ENCODE measurements at places on chromosomes 13 and 19.

- H3K4me3 ChIP-seq: no peak overlapping the region
- no peak overlapping the region for H3K27ac ChIP-seq
- H3K4me1 ChIP-seq: no peaks in the 10 kb centered on the region
- no peaks in the 10 kb centered on the region for H3K36me3 ChIP-seq
Observed at GRCh38 chr13:91904005-91904404, 505.6 kb downstream of the GPC5 start.

DNA sequence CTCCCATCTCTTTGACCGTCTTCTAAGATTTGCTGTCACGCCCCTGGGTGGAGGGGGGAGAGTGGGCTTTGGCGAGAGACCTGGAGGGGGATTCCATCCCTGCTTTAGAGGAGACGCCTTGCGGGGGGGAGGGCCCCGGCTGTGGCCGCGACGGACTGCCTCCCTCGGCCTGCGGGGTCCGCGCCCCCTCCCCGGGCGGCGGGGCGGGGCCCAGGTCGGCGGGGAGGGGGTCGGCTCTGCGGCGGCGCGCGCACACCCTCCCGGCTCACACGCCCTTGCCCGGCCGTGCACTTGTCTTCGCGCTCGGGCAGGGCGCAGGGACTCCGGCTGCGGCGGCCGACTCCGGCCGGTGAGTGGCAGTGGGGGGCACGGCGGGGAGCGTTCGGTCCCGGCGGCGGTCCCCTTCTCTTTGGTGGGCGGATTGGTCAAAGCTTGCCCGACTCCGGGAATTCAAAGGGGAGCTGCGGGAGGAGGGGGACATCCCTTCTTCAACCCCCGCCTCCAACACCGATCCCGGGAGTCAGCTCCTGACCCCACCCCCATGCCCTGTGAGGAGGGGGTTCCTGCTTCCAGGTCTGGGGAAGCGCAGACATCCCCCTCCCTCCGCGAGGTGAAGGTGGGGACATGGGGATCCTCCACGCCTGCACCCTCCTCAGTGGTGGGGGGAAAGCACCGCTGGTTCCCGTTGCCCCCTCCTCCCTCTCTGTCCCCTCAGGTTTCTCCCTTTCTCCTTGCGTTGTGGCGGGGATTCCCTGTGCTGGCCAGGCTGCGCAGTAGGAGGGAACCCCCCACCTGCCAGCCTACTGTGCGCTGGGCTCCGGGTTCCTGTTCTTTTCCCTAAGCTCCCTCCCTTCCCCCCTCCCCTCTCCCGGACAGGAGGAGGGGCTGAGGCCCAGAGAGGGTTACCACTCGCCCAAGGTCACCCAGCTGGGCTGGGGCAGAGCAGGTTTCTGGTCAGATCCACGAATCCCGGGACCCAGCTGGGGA lies 14.6 kb upstream of the KCNN1 start:
- H3K27ac ChIP-seq: no peak overlapping the region
- no peak overlapping the region for H3K4me3 ChIP-seq
- peaks cover 58% of the 10 kb centered on the region for H3K4me1 ChIP-seq
- no peaks in the 10 kb centered on the region for H3K36me3 ChIP-seq
- no peak for DNase-seq

DNA sequence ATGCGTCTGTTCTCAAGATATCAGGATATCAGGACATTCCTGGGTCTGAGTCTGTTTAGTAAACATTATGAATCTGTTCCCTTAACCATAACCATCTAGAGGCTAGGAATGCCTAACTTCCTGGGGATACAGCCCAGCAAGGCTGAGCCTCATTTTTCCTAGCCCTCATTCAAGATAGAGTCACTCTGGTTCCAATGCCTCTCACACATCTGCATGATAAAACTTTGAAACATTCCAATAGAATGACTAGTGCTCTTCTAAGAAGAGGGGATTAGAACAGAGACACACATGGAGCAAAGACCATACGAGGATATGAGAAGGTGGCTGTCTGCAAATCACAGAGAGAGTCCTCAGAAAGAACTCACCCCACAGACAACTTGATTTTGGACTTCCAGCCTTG lies 20.6 kb upstream of the CABP5 start:
- H3K4me3 ChIP-seq: no peak overlapping the region
- no peak for DNase-seq
- H3K36me3 ChIP-seq: no peaks in the 10 kb centered on the region
- no peak overlapping the region for H3K27ac ChIP-seq

- peak overlapping the region; percentile 57 for H3K4me3 ChIP-seq
- no peaks in the 10 kb centered on the region for H3K36me3 ChIP-seq
- DNase-seq: no peak
- no peak overlapping the region for H3K27ac ChIP-seq
- no peaks in the 10 kb centered on the region for H3K27me3 ChIP-seq
Observed at GRCh38 chr19:21586311-21587116, 81.1 kb downstream of the ZNF429 start.

DNA sequence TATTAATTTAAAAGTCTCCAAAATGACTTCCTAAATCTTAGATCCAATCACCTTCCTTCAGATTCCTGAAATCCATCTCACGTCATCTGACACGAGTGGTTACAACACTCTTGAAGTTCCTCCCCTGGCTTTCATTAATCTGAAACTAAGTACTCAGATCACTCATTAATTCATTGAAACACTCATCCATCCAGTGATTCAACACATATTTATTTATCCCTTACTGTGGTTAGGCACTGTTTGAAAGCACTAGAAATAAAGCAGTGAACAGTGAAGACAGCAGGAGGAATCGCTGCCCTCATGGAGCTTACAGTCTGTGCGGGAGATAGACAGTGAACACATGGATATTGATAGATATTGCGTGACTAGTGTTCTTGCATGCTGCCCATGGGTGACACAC lies 472.4 kb downstream of the DCT start:
- H3K4me1 ChIP-seq: no peaks in the 10 kb centered on the region
- H3K27me3 ChIP-seq: no peaks in the 10 kb centered on the region
- no peak overlapping the region for H3K27ac ChIP-seq

- H3K4me3 ChIP-seq: no peak overlapping the region
- DNase-seq: no peak
- no peaks in the 10 kb centered on the region for H3K27me3 ChIP-seq
- H3K27ac ChIP-seq: no peak overlapping the region
Observed at GRCh38 chr13:59458908-59459579, 704.7 kb downstream of the DIAPH3 start.

DNA sequence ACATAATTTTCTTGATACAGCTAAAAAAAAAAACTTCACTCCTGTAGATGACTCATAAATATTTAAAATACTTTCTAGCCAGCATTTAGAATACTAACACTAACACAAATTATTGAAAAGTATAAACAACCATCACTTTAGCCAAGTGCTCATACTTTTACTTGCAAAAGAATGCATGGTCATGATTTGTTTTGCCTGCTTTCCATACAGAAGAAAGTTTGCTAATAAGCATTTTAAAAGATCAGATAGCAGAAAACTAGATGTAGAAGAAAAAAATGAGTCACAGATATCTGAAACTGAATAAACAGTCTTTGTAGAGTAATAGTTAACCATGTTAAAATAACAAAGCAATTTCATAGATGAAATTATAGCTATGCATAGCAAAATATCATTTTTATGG lies 2280.4 kb upstream of the PCDH20 start:
- no peaks in the 10 kb centered on the region for H3K27me3 ChIP-seq
- H3K36me3 ChIP-seq: no peaks in the 10 kb centered on the region
- H3K4me3 ChIP-seq: no peak overlapping the region
- no peak for DNase-seq
- H3K4me1 ChIP-seq: no peaks in the 10 kb centered on the region

- no peaks in the 10 kb centered on the region for H3K4me1 ChIP-seq
- H3K27ac ChIP-seq: no peak overlapping the region
- H3K36me3 ChIP-seq: no peaks in the 10 kb centered on the region
- no peaks in the 10 kb centered on the region for H3K27me3 ChIP-seq
- H3K4me3 ChIP-seq: no peak overlapping the region
Observed at GRCh38 chr13:102028206-102028605, 373.6 kb downstream of the FGF14 start.

DNA sequence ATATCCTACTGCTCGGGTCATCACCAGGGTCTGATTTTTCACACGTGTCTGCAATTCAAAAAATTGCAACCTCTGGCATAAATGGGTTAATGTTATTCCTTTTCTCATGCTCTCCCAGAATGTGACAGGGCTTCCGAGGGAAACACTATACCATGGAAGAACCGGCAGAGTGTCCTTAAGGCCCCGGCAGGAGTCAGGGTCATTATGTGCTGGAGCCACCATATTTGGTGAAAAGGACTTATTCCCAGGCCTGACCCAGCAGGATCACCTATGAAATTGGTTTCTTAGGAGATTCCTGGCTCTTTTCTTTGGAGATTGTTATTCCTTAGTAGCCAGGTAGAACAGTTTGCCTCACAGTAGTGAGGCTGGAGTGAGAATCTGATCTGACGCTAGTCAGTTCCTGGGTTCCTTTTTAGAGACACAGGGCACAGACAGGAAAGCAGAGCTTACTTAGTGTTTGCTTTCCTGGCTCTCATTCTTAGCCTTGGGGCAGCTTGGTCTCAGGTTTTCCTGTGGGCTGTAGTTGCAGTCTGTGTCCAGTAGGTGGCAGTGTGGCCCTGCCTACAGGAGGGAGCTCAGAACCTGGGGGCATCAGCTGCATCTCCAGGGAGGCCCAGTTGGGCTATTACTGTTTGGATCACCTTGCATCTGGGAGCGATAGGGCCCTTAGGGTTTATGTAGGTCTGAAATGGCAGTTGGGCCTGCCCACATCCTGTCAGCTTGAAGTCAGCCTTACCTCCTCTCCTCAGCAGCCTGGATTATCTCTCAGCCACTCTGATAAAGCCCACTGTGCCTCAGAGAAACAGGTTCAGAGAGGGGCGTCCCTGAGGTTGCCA lies 12.4 kb downstream of the SNRNP70 start:
- peaks cover 85% of the 10 kb centered on the region for H3K36me3 ChIP-seq
- H3K27ac ChIP-seq: no peak overlapping the region
- DNase-seq: peak; percentile 66
- H3K4me1 ChIP-seq: peaks cover 14% of the 10 kb centered on the region

- H3K27me3 ChIP-seq: no peaks in the 10 kb centered on the region
- H3K36me3 ChIP-seq: no peaks in the 10 kb centered on the region
Observed at GRCh38 chr13:89401264-89401675, 1730.1 kb downstream of the SLITRK5 start.

- peak overlapping the region; percentile 98 for H3K4me3 ChIP-seq
- no peaks in the 10 kb centered on the region for H3K27me3 ChIP-seq
- peak overlapping the region; percentile 71 for H3K27ac ChIP-seq
- peak; percentile 89 for DNase-seq
- peaks cover 86% of the 10 kb centered on the region for H3K4me1 ChIP-seq
Observed at GRCh38 chr19:1067341-1067957, 482 bp downstream of the ARHGAP45 start.

- no peaks in the 10 kb centered on the region for H3K4me1 ChIP-seq
- H3K4me3 ChIP-seq: no peak overlapping the region
- no peak overlapping the region for H3K27ac ChIP-seq
- no peaks in the 10 kb centered on the region for H3K36me3 ChIP-seq
- H3K27me3 ChIP-seq: peaks cover 3% of the 10 kb centered on the region
Observed at GRCh38 chr13:53150568-53150967, 122.0 kb downstream of the OLFM4 start.

GRCh38 chr19:44539236-44539826 lies 9.9 kb upstream of the CEACAM20 start:
- DNase-seq: no peak
- peaks cover 10% of the 10 kb centered on the region for H3K27me3 ChIP-seq
- no peaks in the 10 kb centered on the region for H3K4me1 ChIP-seq
- no peak overlapping the region for H3K27ac ChIP-seq
- no peak overlapping the region for H3K4me3 ChIP-seq

DNA sequence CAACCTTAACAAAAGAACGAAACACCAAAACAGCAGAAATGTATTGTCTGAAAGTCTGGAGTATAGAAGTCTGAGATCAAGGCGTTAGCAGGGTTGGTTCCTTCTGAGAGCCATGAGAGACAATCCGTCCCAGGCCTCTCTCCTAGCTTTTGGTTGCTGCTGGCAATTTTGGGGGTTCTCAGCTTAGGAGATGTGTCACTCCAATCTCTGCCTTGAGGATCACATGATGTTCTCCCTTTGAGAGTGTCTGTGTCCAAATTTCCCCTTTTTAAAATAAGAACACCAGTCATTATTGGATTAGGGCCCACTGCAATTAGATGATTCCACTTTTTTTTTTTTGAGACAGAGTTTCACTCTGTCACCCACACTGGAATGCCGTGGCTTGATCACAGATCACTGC lies 10.1 kb downstream of the KCNN1 start:
- no peaks in the 10 kb centered on the region for H3K36me3 ChIP-seq
- H3K27me3 ChIP-seq: peaks cover 3% of the 10 kb centered on the region
- H3K4me1 ChIP-seq: no peaks in the 10 kb centered on the region
- H3K27ac ChIP-seq: no peak overlapping the region

DNA sequence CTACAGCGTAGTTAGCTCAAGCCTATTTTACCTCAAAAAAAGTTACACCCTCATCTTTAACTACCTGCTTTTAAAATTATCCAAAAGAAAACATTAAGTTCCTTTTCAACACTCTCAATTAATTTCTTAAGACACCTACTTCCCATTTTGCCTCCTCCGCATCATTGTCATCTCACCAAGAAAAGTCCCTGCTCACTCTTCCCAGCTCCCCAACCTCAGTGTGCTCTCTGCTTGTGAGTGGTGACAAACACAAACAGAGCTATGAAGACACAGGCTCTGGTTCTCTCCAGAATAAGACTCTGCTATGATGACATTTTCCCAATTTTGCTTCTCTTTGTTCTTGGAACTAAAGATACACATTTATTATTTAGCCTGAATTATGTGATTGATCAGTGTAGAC lies 385.1 kb upstream of the HTR2A start:
- no peak overlapping the region for H3K27ac ChIP-seq
- H3K36me3 ChIP-seq: no peaks in the 10 kb centered on the region
- DNase-seq: no peak

- DNase-seq: no peak
- H3K27ac ChIP-seq: no peak overlapping the region
- H3K36me3 ChIP-seq: no peaks in the 10 kb centered on the region
- no peak overlapping the region for H3K4me3 ChIP-seq
Observed at GRCh38 chr13:77930430-77930829, 11.8 kb upstream of the EDNRB start.

DNA sequence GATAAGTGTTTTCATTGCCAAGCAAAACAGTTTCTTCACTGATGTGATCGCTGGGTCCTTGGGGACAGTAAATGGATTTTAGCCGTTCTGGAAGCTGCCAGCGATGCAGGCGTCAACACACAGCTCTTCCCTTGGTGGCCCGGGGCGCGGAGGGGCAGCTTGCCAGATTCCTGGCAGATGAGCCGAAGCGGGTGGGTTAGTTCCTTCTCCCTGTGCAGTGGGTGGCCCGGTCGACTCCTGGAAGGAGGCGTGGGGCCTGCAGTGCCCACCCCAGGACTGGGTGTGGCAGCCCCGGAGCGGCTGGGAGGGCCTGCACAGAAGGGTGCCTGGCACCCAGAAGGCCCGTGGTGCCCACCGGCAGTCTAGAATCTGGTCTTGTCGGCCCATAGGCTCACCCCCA lies 69.0 kb downstream of the KDM4B start:
- H3K27ac ChIP-seq: no peak overlapping the region
- no peaks in the 10 kb centered on the region for H3K27me3 ChIP-seq
- H3K4me1 ChIP-seq: peaks cover 2% of the 10 kb centered on the region
- no peak for DNase-seq
- no peak overlapping the region for H3K4me3 ChIP-seq

GRCh38 chr19:46299695-46300094 lies 2.9 kb downstream of the HIF3A start:
- no peak for DNase-seq
- H3K27ac ChIP-seq: no peak overlapping the region
- no peak overlapping the region for H3K4me3 ChIP-seq
- peaks cover 23% of the 10 kb centered on the region for H3K27me3 ChIP-seq
